ENCODE measurements at places on chromosomes 7 and 10. TPM values are rescaled to one million over a fixed set of nuclear protein-coding genes. Genes with fewer than 3 reads are reported as not detected.

FLNC gene
- 191 TPM for total RNA-seq

OR9A2 gene
- total RNA-seq, result not detected

MSMB gene
- not detected for total RNA-seq

NAMPT gene
- total RNA-seq, result 175 TPM

FBXO24 gene
- 0.33 TPM for total RNA-seq

SPDYE16 gene
- 0.17 TPM for total RNA-seq

ARL3 gene
- total RNA-seq, result 10.6 TPM

METTL27 gene
- total RNA-seq, result 4.9 TPM

LHFPL3 gene
- total RNA-seq, result not detected

HMX3 gene
- total RNA-seq, result not detected

CDC14C gene
- total RNA-seq, result 0.17 TPM

VPS37D gene
- 6.2 TPM for total RNA-seq

TCF7L2 gene
- 5.0 TPM for total RNA-seq

ZKSCAN1 gene
- total RNA-seq, result 39.0 TPM

REEP3 gene
- 67.5 TPM for total RNA-seq

HACD1 gene
- total RNA-seq, result 23.1 TPM

HOXA13 gene
- total RNA-seq, result not detected

BUD23 gene
- 31.9 TPM for total RNA-seq

LAMB4 gene
- 0.17 TPM for total RNA-seq

ICA1 gene
- total RNA-seq, result under 0.01 TPM

AGBL3 gene
- 1.3 TPM for total RNA-seq

TEX47 gene
- total RNA-seq, result not detected

LIPK gene
- total RNA-seq, result not detected

ADAM8 gene
- total RNA-seq, result 2.0 TPM

NME8 gene
- total RNA-seq, result not detected

EFCAB10 gene
- not detected for total RNA-seq

FFAR4 gene
- total RNA-seq, result not detected

TTYH3 gene
- total RNA-seq, result 19.7 TPM

Data from fibroblast of lung (primary cell).